ENCODE measurements at places on chromosomes 2 and 18. TPM values are rescaled to one million over a fixed set of nuclear protein-coding genes. Genes with fewer than 3 reads are reported as not detected.

EMX1 gene
- total RNA-seq, result 0.97 TPM

ARHGEF33 gene
- total RNA-seq, result 1.5 TPM

MYO3B gene
- 1.2 TPM for total RNA-seq

EFR3B gene
- 5.3 TPM for total RNA-seq

PSMA8 gene
- not detected for total RNA-seq

SLC25A52 gene
- total RNA-seq, result not detected

REG1B gene
- not detected for total RNA-seq

All from type B pancreatic cell (in vitro differentiated cells).